Lung microvascular endothelial cell (primary cell): ENCODE measurements at places on chromosomes 3 and 15. TPM values are rescaled to one million over a fixed set of nuclear protein-coding genes. Genes with fewer than 3 reads are reported as not detected.

Gene CHD2
- total RNA-seq: 39.7 and 51.2 TPM in 2 replicates

Gene LZTFL1
- total RNA-seq: 5.7 and 5.8 TPM in 2 replicates

Gene ZNF660
- total RNA-seq: 0.22 and 1.4 TPM in 2 replicates

Gene LRCH3
- 30.9 and 77.0 TPM in 2 replicates for total RNA-seq

Gene FETUB
- not detected in 2 replicates for total RNA-seq

Gene CCDC13
- total RNA-seq: 0.20 and 0.22 TPM in 2 replicates

Gene DUOXA1
- total RNA-seq: not detected in 2 replicates

Gene HCLS1
- total RNA-seq: 9.7 and 24.0 TPM in 2 replicates

Gene PSTPIP1
- total RNA-seq: under 0.01 and 0.40 TPM in 2 replicates

Gene SKOR1
- under 0.01 TPM in 2 replicates for total RNA-seq

GRCh38 chr3:191314109-191314728 is 15.0 kb upstream of the CCDC50 start:
- DNase-seq: no peak

DNA sequence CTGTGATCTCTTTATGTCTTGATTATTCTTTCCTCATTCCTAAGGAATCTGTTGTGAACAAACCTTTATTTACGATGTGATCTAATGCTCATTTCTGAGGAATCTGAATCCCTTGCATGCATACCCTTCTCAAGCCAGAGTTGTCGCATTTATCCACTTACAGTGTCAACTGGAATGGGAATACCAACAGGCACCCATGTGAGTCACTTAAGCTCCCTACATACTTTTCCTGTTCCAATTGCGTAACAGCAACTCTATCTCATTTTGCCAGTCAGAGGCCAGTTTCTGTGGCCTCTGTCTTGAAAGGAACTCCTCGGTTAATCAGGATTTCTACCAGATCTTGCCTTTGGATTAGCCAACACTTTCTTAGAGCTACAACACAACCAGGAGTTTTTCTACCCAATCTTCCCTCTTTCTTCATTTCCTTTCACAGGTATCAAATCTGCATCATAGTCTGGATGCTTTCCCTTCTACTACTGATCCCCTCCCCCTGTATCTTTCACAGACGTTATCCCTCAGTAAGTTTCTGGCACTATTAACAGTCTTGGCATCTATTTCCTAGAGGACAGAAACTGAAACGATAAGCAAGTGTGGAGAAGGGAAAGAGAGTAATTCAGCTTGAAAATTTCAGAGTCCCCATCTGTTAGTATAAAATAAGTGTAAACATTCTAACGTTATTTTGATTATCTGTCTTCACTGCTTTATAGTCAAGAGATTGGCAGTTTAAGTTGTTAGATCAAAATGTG is 66.8 kb upstream of the BCHE start:
- no peak for DNase-seq

GRCh38 chr3:168807448-168807847 is 711.7 kb upstream of the GOLIM4 start:
- no peak for DNase-seq

GRCh38 chr3:117302428-117302827 is 592.8 kb downstream of the TUSC7 start:
- DNase-seq: no peak

DNA sequence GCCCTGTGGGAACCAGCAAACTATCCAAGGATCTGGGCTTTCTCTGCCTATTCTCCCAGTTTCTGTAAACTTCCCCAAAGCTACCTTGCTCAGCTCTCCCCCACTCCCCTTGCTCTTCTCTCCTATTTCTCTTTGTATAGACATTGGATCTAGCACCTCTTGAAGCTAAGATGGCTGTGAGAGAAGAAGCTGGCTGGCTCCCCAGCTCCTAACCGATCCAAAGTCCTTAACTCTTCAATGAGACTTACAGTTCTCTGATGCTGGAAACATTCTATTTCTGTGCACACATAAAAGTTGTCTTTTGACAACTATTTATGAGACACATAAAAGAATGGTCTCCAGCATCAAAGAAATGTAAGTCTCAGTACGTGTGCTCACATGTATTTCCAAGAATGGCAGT is 70.6 kb upstream of the C3orf80 start:
- no peak for DNase-seq

DNA sequence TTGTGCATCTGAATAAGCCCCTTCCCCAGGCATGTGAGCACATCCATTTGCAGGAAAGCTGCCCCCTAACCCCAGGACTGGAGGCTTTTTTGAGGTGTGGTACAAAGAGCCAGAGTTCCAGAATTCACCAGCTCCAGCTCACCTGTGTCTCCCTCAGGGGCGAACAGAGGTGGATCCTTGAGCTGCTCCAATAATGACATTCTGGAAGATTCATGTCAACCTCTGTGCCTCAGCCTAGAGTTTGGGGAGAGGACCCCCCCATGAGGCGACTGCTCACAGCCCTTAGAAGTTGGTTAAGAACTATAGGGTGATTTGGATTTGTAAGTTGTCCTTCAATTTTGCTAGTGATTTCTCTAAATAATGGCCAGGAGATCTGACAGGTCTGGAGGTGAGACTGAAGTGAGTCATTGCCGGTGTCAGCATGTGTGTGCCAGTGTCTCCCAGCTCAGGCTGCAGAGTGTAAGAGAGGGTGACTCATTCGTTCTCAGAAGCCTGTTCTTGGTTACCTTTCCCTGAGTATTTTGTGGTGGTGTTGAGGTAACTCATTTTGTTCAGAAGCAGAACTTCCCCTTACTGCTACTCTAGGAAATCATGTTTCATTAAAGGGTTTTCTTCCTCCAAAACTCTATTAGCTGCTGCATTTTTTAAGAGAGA is 136.9 kb upstream of the TOPAZ1 start:
- peak; percentile 11 for DNase-seq

DNA sequence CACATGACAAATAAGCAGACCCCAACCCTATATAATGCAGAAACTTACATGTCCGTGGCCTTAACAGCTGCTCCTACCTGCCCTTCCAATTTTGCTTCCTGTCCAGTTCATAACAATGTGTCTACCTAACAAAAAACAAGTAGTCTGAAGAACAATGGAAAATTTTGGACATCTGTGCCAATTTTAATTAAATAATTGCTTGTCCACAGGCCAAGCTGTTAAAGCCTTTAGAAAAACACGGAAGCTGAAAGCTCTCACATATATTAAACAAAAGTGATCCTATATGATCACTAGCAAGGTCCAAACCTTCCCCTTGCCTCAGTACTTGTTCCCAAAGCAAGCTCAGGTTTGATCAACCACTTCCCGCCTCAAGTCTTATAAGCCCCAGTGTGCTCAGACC is 37.1 kb downstream of the MAGI1 start:
- DNase-seq: peak; percentile 76

DNA sequence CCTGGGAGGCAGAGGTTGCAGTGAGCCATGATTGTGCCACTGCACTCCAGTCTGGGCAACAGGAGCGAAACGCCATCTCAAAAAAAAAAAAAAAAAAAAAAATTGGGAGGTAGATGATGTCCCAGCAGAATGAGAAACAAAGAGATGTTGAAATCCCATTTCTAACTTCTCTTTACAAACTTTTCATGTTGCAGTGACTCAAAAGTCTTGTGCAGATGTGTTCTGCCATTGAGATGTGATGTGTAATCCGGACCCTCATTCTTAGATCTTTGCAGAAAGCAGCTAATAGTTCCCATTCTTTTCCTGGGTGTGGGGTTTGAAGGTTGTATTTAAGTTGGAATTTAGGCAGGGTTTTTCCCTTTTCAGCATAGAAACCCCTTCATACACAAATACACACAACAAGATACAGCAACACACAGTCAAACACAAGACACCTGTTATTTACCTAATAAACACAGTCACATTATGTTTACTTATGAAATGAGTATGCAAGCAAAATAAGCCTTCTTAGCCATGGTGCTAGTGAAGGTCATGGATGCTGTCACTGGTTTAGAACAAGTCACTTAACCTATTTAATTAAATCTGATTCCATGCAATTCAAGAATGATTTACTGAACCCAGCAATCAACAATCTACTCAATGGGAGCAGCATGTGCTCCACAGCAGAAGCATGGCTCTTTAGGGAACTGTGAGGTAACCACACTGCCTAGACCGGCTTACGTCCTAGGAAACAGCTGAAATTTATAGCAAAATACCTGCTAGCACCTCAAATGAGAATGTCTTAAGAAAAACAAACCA is 14.9 kb downstream of the SIAH2 start:
- no peak for DNase-seq

DNA sequence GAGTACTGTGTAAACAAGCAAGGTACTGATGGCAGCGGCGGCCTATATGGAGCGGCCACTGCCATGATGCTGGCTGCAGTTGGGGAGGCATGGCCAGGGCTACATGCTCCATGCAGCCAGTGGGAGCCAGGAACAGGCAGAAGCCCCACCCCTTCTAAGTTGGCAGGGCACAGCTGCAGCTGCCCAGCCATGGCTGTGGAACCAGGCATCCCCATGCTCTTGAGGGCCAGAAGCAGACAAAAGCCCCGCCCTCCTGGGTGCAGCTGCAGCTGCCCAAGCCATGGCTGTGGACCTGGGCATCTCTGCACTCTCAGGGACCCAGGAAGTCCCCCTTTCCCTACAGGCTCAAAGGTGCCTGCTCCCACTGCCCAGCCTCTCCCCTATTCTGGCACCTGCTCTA is 150.9 kb downstream of the FMN1 start:
- no peak for DNase-seq

- DNase-seq: no peak
These were observed 116.5 kb upstream of the FGF7 start for GRCh38 chr15:49306551-49306950.

DNA sequence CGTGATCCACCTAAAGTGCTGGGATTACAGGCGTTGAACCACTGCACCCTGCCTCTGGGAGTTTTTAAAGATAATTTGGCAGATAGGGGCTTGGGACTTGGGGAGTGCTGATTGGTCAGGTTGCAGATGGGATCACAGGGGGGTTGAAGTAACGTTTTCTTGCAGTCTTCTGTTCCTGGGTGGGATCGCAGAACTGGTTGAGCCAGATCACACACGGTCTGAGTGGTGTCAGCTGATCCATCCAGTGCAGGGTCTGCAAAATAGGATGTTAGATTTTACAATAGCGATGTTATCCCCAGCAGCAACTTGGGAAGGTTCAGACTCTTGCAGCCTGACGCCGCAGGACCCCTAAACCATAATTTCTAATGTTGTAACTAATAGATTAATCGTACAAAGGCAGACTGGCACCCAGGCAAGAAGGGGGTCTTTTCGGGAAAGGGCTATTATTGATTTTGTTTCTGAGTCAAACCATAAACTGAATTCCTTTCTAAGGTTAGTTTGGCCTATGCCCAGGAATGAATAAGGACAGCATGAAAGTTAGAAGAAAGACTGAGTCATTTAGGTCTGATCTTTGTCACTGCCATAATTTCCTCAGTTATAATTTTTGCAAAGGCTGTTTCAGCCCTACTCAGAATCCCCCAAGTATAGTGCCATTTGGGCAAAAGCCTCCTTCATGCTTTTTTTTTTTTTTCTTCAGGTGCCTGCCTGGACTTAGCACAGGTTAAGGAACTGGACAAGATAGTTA is 1.5 kb upstream of the CA12 start:
- DNase-seq: no peak

DNA sequence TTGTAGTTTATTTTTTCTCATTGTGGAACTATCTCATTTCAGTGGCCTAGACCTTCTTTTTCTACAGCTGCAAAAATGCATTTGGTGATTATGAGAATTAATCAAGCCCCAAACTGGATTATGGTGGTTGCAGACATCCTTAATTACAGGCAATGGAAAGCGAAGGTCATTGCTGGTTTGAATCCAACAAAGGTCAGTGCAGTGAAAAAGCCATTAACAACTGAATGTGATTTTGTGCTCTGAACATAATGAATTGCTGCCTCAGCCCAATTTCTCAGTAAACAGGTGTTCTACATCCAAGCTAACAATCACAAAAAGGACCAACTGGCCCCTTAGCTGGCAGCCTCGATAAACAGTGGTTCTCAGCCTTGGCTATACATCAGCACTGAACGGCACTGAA is 260.1 kb upstream of the DPPA4 start:
- DNase-seq: no peak

- peak; percentile 17 for DNase-seq
These were observed 225.6 kb downstream of the ADAMTS9 start for GRCh38 chr3:64462203-64462602.

- DNase-seq: no peak
These were observed 51.2 kb downstream of the SLTM start for GRCh38 chr15:58882243-58882642.

DNA sequence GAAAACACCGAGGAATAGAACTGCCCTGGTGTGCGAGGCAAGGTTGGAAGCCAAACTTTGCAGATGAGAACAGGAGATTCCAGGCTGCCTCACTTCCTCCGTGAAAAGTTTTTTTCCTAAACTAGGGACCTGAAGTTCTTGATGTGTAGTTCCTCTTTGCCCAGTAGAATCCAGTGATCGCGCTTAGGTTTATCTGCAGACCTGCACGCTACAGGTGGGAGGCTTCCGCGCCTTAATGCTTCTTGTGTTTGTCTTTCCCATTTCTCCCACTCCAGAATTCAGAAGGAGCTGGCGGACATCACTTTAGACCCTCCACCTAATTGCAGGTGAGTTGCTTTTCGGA is 5.4 kb downstream of the UBE2E1 start:
- DNase-seq: peak; percentile 20

DNA sequence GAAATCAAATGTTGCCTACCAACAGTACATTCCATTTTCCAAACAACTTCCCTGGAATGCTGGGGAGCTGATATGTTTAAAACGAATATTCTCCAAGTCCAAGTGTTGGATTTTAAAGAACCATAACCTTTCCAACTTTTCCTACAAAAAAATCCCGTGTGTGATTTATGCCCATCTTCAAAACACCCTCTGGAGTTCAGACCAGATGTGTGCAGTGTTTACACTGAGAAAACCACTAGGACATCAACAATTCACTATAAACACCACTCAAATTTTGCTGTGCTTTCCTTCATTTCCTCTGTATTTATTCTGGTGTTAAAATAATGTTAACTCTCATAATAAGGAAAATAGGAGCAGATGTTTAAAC is 2.4 kb downstream of the VGLL4 start:
- DNase-seq: peak; percentile 42

DNA sequence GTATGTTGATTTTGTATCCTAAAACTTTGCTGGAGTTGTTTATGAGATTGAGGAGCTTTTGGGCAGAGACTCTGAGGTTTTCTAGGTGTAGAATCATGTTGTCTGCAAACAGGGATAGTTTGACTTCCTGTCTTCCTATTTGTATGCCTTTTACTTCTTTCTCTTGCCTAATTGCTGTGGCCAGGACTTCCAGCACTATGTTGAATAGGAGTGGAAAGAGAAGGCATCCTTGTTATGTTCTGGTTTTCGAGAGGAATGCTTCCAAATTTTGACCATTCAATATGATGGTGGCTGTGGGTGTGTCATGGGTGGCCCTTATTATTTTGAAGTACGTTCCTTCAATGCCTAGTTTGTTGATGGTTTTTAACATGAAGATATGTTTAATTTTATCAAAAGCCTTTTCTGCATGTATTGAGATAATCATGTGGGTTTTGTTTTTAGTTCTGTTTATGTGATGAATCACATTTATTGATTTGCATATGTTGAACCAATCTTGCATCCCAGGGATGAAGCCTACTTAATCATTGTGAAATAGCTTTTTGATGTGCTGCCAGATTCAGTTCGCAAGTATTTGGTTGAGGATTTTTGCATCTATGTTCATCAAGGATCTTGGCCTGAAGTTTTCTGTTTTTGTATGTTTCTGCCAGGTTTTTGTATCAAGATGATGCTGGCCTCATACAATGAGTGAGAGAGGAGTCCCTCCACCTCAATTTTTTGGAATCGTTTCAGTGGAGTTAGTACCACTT is 188.1 kb downstream of the MINAR1 start:
- DNase-seq: no peak

- no peak for DNase-seq
These were observed 4.8 kb upstream of the USP3 start for GRCh38 chr15:63499611-63500010.

- no peak for DNase-seq
These were observed 226.6 kb upstream of the AZI2 start for GRCh38 chr3:28575100-28575745.
